Left renal pelvis (tissue), 4 donors: ENCODE measurements at places on chromosomes 11 and 22.

DNA sequence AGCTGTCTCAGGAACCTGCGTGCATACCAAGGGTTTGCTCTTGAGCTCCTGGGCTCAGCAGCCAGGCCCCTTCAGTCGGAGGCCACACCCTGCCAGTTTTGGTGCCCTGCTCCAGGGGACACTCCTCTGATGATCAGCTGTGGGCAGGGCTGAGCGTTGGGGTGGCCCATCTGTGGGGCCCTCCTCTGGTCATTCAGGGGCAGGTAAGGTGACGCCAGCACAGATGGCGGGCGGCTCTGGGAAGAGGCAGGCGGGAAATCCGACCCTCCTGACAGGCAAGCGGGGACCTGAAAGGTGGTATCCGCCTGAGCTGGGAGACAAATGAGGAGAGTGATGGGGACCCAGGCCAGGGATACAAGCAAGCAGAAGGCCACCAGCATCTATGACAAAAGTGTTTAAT, 3.8 kb upstream of the MFNG start:
- no peak for DNase-seq

DNA sequence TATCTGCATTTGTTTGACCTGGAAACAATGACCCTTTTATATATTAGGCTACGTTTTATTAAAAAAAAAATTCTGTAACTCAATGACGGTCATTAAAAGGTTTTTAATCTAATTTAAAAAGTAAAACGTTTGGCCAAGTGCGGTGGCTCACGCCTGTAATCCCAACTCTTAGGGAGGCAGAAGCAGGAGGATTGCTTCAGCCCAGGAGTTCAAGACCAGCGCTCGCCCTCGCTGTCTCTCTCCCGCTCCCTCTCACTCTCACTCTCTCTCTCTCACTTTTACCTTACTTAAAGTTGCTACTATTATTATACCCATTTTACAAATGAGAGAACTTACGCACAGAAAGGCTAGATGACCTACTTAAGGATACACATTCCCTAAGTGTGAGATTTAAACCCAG, 814 bp upstream of the NARS2 start:
- DNase-seq: no peak

- DNase-seq: no peak
Observed at GRCh38 chr11:113531575-113532451, 56.6 kb upstream of the DRD2 start.

DNA sequence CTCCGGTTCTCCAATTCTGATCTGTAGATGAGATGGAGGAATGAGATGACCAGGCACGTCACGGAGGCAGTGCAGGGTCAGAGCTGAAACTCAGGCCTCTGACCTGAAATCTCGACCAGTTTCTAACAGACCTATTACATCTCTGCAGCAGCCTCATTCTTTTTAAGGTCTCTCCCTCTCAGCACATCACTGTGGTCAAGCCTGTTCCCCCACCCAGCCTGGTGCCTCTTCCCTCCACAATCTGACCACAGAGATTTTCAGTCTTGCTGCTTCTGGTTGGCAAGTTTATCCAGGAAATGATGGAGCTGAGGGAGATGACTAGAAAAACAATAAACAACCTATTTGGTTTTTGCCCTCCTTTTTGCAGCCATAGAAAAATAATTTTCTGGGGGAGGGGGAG, 9.5 kb downstream of the GRAMD1B start:
- DNase-seq: no peak

- DNase-seq: no peak
Observed at GRCh38 chr11:115911613-115912346, 407.6 kb upstream of the CADM1 start.
